ENCODE measurements at places on chromosomes 3 and 15. TPM values are rescaled to one million over a fixed set of nuclear protein-coding genes. Genes with fewer than 3 reads are reported as not detected.

Gene ZNF502
- total RNA-seq, result 13.1 TPM

- no peaks in the 10 kb centered on the region for H3K27me3 ChIP-seq
- H3K4me1 ChIP-seq, result peaks cover 24% of the 10 kb centered on the region
- DNase-seq, result no peak
- no peak overlapping the region for H3K27ac ChIP-seq
- H3K4me3 ChIP-seq, result no peak overlapping the region
- H3K36me3 ChIP-seq, result no peaks in the 10 kb centered on the region
Observed at GRCh38 chr15:82710926-82711490, 1.3 kb upstream of the AP3B2 start.

Gene CD276
- total RNA-seq, result 40.9 TPM

- H3K36me3 ChIP-seq, result no peaks in the 10 kb centered on the region
- no peaks in the 10 kb centered on the region for H3K27me3 ChIP-seq
- DNase-seq, result no peak
- H3K4me1 ChIP-seq, result no peaks in the 10 kb centered on the region
- no peak overlapping the region for H3K4me3 ChIP-seq
Observed at GRCh38 chr3:100898681-100899080, 94.5 kb downstream of the ABI3BP start.

DNA sequence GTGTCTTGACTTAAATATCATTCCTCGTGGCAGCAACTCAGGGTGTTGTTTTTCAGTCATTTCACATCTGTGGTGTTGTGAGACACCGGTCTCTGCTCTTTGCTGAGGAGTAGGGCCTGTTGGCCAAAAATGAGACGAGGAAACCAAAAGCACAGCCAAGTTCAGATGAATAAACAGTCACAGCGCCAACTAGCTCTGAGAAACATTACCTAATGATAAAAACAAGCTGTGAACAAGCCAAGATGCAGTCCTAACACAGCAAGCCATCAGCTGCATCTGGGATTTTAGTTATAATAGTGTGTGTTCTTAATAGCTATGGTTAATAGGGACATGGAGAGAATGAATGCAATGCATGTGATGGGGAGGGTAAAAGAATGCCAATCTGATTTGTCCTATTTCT, 843.4 kb upstream of the DPPA4 start:
- H3K27me3 ChIP-seq, result no peaks in the 10 kb centered on the region
- H3K4me3 ChIP-seq, result no peak overlapping the region

- no peak overlapping the region for H3K27ac ChIP-seq
- H3K36me3 ChIP-seq, result peaks cover 10% of the 10 kb centered on the region
- no peak overlapping the region for H3K4me3 ChIP-seq
- no peak for DNase-seq
- no peaks in the 10 kb centered on the region for H3K27me3 ChIP-seq
Observed at GRCh38 chr15:66477011-66477410, 20.6 kb downstream of the SNAPC5 start.

DNA sequence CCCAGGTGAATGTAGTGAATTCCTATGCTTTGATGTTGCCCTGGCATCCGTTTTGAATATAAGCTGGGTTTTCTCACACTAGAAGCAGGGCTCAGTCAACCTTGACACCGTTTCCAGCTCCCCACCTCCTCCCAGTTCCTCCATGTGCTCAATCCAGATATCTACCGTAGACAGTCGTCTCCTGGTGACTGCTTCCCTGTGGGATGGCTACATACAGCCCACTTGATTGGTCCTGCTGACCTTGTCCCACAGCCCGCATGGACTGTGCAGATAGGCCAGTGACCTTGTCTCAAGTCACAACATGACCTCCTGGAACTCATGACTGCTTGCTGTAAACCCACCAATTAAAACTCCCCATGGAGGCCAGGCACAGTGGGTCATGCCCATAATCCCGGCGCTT, 8.1 kb downstream of the SEMA7A start:
- H3K4me1 ChIP-seq, result peaks cover 90% of the 10 kb centered on the region
- no peak overlapping the region for H3K4me3 ChIP-seq
- no peaks in the 10 kb centered on the region for H3K27me3 ChIP-seq
- H3K36me3 ChIP-seq, result peaks cover 6% of the 10 kb centered on the region

DNA sequence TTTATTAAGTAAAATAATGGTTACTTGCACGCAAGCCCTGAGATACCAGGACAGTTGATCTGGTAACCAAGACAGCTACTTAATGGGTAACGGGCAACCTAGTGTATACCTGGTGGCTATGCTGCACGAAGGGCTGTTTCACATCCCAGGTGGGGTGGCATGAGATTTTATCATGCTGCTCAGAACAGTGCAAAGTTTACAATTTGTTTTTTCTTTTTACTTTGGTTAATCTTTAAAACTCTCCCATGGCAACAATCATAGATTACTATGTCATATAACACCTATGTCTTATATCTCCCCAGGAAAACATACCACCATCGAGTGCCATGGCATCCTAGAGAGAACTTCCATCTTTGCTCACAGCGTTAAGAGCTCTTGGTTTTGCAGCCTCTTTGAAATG, 32.2 kb upstream of the SLC28A1 start:
- H3K27me3 ChIP-seq, result no peaks in the 10 kb centered on the region
- H3K27ac ChIP-seq, result no peak overlapping the region
- H3K4me1 ChIP-seq, result peaks cover 4% of the 10 kb centered on the region
- no peak overlapping the region for H3K4me3 ChIP-seq
- DNase-seq, result no peak

GRCh38 chr15:29369261-29369660, 99.6 kb upstream of the NSMCE3 start:
- H3K4me1 ChIP-seq, result no peaks in the 10 kb centered on the region
- H3K4me3 ChIP-seq, result no peak overlapping the region
- no peaks in the 10 kb centered on the region for H3K36me3 ChIP-seq
- H3K27me3 ChIP-seq, result no peaks in the 10 kb centered on the region
- no peak for DNase-seq

DNA sequence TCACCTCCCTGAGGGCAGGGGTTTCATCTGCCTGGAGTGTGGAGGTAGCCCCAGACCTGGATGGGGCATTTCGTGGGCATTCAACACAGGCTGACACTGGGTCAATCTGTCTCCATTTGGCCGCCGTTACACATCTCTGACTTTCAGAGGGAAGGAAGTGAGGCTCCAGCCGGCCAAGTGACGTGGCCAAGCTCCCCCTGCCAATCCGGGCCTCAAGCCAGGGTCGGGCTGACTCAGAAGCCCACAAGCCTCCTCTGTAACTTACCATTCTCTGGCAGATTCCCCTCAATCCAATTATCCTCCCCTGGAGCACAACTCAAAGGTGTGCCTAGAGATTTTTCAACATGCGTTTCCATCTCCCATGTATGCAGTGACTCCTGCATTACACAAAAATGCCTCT, 227.6 kb downstream of the KLF13 start:
- peaks cover 3% of the 10 kb centered on the region for H3K4me1 ChIP-seq
- H3K36me3 ChIP-seq, result peaks cover 31% of the 10 kb centered on the region
- no peaks in the 10 kb centered on the region for H3K27me3 ChIP-seq

- DNase-seq, result no peak
- no peaks in the 10 kb centered on the region for H3K27me3 ChIP-seq
- H3K27ac ChIP-seq, result no peak overlapping the region
- peaks cover 5% of the 10 kb centered on the region for H3K4me1 ChIP-seq
- no peak overlapping the region for H3K4me3 ChIP-seq
Observed at GRCh38 chr3:133977568-133977967, 52.2 kb downstream of the SLCO2A1 start.

Gene MITF
- total RNA-seq, result 10.4 TPM

Gene C3orf22
- not detected for total RNA-seq

Gene CLCN2
- 13.1 TPM for total RNA-seq

- H3K36me3 ChIP-seq, result no peaks in the 10 kb centered on the region
- H3K4me1 ChIP-seq, result peaks cover 12% of the 10 kb centered on the region
- H3K27ac ChIP-seq, result no peak overlapping the region
- DNase-seq, result peak; percentile 92
- no peak overlapping the region for H3K4me3 ChIP-seq
Observed at GRCh38 chr15:92091155-92091734, 237.7 kb downstream of the SLCO3A1 start.

Gene ANKUB1
- 3.3 TPM for total RNA-seq

Gene ARGFX
- not detected for total RNA-seq

Gene ITIH1
- not detected for total RNA-seq

GRCh38 chr3:188559072-188559429, 405.1 kb downstream of the LPP start:
- H3K4me3 ChIP-seq, result no peak overlapping the region
- H3K27me3 ChIP-seq, result no peaks in the 10 kb centered on the region
- no peaks in the 10 kb centered on the region for H3K4me1 ChIP-seq

DNA sequence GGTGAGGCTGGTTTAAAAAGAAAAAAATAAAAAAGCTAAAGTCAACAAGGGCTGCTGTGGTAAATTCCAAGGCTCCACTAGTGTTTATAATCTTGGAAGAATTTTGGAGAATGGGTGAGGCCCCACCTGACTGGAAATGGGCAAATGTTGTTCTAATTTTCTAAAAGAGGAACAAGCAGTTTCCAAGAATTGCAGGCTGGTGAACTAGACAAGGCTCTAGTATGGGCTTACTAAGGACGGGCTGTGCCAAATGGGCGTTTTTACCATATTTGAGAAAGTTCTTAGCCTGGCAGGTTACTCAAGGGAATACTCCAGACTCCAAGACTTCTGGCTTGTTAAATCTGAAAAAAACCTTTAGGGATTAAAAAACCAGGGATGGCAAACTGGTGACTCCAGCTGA, 67.0 kb upstream of the ABHD2 start:
- no peak overlapping the region for H3K27ac ChIP-seq
- no peak overlapping the region for H3K4me3 ChIP-seq
- DNase-seq, result no peak
- no peaks in the 10 kb centered on the region for H3K27me3 ChIP-seq
- H3K36me3 ChIP-seq, result no peaks in the 10 kb centered on the region

Gene TP53BP1
- total RNA-seq, result 96.0 TPM
